ENCODE measurements at places on chromosomes 6 and 20.

DNA sequence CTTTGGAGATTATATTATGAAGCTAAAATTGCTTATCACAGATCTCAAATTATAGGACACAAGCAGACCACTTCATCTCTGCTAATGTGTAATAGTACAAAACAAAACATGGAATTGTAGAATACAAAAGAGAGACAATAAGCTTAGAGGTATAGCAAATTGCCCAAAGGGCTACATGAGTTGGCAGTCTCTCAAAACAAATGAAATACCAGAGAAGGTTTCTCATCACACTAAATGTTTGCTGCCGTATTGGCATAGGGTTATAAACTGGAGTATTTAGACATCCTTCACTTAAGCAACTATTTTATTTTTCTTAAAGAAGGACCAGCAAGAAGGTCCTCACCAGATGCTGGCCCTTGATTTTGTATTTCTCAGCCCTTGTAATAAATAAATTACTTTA is 5.9 kb upstream of the EYA4 start:
- DNase-seq, result no peak

- no peak for DNase-seq
Observed at GRCh38 chr6:21679761-21680265, 86.3 kb downstream of the SOX4 start.

GRCh38 chr20:22248051-22248667 is 336.2 kb downstream of the FOXA2 start:
- DNase-seq, result no peak

- DNase-seq, result no peak
Observed at GRCh38 chr20:35578469-35578868, 36.6 kb downstream of the ERGIC3 start.

GRCh38 chr6:40779409-40779808 is 192.2 kb upstream of the LRFN2 start:
- DNase-seq, result no peak

All from activated T-cell treated with anti-CD3 and anti-CD28 coated beads, Interleukin-2, amount 50 U/mL, for 4 hours (primary cell).